Activated naive CD4-positive, alpha-beta T cell treated with anti-CD3 and anti-CD28 coated beads, Interleukin-2, amount 10 ng/mL, durations not matched to agents 7 days and 5 days (primary cell): ENCODE measurements at places on chromosomes 3 and 15.

- no peak overlapping the region for H3K27ac ChIP-seq
- no peak for DNase-seq
- no peaks in the 10 kb centered on the region for H3K27me3 ChIP-seq
These were observed 18.3 kb downstream of the UBAP1L start for GRCh38 chr15:65096481-65097385.

GRCh38 chr15:78619022-78619950 is 1.5 kb downstream of the CHRNA3 start:
- peaks cover 84% of the 10 kb centered on the region for H3K27me3 ChIP-seq
- no peaks in the 10 kb centered on the region for H3K36me3 ChIP-seq
- no peak overlapping the region for H3K27ac ChIP-seq
- H3K4me3 ChIP-seq = no peak overlapping the region

GRCh38 chr3:18066899-18067582 is 324.6 kb upstream of the TBC1D5 start:
- no peak overlapping the region for H3K27ac ChIP-seq
- DNase-seq = no peak
- no peaks in the 10 kb centered on the region for H3K36me3 ChIP-seq
- H3K4me3 ChIP-seq = no peak overlapping the region
- H3K4me1 ChIP-seq = no peaks in the 10 kb centered on the region
- H3K27me3 ChIP-seq = no peaks in the 10 kb centered on the region

GRCh38 chr15:35014241-35014640 is 26.2 kb upstream of the ZNF770 start:
- no peaks in the 10 kb centered on the region for H3K4me1 ChIP-seq
- no peak overlapping the region for H3K4me3 ChIP-seq
- no peaks in the 10 kb centered on the region for H3K27me3 ChIP-seq

GRCh38 chr3:184618811-184619210 is 57.2 kb downstream of the EPHB3 start:
- H3K27me3 ChIP-seq = peaks cover 50% of the 10 kb centered on the region
- DNase-seq = no peak
- H3K4me1 ChIP-seq = peaks cover 8% of the 10 kb centered on the region
- no peak overlapping the region for H3K27ac ChIP-seq

DNA sequence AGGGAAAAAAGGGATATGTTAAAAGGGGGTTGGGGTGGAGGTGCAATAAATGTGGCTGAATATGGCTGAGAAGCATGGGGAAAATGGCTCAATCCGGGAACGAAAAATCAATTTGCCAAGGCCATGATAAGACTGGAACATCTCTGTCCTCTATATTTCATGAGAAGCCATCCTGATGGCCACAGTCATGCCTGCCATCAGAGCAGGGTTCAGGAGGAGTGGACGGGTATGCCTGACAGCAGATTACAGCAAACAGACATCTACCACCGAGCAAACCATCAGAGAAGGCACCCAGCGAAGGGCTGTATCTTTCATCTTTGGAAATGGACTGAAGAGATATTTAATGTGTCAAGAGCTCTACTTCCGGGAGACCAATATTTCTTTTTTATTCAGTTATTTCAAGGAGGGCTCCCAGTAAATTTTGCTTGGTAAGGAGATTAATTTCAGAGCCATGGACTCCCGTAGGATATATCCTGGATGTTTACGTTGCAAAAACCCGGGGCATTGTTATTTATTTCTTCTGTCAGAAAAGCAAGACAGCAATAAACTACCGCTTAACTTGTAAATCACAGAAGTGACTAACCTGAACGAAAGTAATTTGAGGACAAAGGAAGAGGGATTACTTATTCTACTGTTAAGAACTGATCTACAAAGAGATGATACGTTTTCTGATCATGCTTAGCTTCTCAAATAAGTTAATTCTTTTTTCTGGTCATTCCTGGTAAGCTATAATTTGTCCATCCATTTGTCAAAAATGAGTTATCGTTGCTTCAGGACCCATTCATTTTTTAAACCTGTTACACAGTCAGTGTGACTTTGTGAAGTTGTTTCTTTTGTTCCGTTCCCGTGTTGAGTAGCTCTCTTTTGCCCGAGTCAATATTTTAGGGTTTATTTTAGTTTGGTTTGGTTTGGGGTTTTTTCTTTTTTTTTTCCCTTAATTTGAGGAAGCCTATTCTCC is 80.6 kb upstream of the CHD2 start:
- H3K4me1 ChIP-seq = peaks cover 75% of the 10 kb centered on the region
- no peaks in the 10 kb centered on the region for H3K27me3 ChIP-seq
- peak overlapping the region; percentile 77 for H3K4me3 ChIP-seq
- peaks cover 3% of the 10 kb centered on the region for H3K36me3 ChIP-seq

- peaks cover 30% of the 10 kb centered on the region for H3K27me3 ChIP-seq
- H3K4me3 ChIP-seq = no peak overlapping the region
- peaks cover 4% of the 10 kb centered on the region for H3K4me1 ChIP-seq
- no peak for DNase-seq
- H3K27ac ChIP-seq = no peak overlapping the region
These were observed 10.2 kb downstream of the CSPG4 start for GRCh38 chr15:75702436-75702835.

DNA sequence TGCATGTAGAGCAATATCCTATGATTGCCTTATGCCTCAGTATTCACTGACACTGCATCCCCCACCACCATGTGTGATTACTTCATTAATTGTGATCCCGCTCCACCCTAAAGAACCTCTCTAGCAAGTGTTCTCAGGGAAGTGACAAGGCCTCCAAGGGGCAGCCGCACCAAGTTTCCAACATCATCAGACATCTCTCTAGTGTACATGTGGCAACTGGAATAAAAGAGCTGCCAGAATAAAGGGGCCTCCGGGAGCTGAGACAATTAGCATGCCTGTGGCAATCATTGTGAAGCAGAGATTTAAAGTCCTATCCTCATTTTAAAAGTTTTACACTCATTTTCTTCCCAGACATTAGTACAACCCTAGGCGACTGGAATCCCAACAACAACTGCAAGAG is 902.1 kb upstream of the SEMA6D start:
- H3K36me3 ChIP-seq = no peaks in the 10 kb centered on the region
- DNase-seq = no peak
- H3K4me3 ChIP-seq = no peak overlapping the region
- no peak overlapping the region for H3K27ac ChIP-seq

GRCh38 chr15:84910928-84911623 is 26.6 kb downstream of the SLC28A1 start:
- peaks cover 12% of the 10 kb centered on the region for H3K27me3 ChIP-seq
- no peak for DNase-seq
- H3K27ac ChIP-seq = peak overlapping the region; percentile 35
- H3K36me3 ChIP-seq = peaks cover 2% of the 10 kb centered on the region
- peaks cover 19% of the 10 kb centered on the region for H3K4me1 ChIP-seq
- no peak overlapping the region for H3K4me3 ChIP-seq
